ENCODE measurements at places on chromosomes 6 and 20.

GRCh38 chr20:63309261-63310071 lies 16.5 kb downstream of the COL20A1 start:
- no peak for DNase-seq

DNA sequence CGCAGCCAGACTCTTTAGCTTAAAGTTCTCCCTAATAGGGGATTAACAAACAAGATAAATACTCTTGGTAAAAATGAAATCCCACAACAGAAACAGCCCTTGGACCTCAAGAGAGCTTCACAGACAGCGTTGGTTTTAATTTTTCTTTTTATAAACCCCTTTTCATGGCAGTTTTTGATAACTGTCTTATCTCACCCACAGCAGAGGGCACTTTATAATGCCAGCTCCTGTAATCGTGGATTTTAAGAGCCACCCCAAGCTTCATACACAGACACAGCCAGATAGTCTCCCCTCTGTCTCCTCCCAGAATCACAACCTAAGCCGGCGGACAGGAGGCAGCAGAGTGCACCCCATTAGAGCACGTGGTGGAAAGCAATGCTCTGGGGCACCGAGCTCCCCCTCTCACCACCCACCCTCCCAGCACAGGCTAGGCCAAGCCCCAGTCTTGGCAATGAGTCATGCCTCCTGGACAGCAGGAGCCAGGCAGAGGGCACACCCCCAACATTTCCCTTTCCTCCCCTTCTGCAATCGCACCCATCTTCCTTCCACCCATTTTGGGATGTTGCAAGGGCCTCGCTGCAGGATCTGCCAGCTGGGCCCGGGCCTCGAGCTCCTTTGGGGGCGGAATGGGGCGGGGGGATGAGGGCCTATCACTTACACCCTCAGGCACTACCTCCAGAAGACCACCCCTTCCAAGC lies 2.4 kb downstream of the JAG1 start:
- peak; percentile 61 for DNase-seq

DNA sequence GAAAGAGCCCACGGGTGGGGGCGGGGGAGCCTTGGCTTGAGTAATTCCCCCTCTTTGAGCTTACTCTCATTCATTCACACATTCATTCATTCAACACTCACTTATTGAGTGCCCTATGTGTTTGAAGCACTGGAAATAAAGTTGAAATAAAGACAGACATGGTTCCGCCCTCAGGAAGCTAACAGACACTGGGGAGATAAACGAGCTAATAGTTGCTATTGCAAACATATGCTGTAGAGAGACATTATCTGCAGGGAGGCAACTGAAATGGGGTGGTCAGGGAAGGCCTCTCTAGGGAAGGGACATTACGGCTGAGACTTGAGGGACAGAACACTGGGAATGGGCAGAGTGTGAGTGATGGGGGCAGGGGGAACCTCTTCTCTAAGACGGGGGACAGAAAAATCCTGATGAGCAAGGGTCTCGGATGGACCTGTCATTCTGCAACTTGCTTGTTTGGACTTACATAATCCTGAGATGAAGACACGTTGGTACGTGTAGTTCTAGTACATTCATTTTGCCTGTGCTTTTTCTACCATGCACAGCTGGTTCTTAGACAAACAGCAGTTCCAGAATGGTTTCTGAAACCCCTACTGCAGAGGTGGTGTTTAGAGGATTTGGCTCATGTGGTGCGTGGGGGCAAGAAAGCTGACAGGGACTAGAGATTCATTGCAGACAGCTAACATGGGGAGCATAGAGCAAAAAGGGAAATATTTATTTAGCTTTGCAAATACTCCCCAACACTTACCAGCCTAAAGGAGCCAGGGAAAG lies 71.1 kb upstream of the BLCAP start:
- no peak for DNase-seq

- no peak for DNase-seq
These were observed 192.4 kb upstream of the MYLIP start for GRCh38 chr6:15936503-15936902.

DNA sequence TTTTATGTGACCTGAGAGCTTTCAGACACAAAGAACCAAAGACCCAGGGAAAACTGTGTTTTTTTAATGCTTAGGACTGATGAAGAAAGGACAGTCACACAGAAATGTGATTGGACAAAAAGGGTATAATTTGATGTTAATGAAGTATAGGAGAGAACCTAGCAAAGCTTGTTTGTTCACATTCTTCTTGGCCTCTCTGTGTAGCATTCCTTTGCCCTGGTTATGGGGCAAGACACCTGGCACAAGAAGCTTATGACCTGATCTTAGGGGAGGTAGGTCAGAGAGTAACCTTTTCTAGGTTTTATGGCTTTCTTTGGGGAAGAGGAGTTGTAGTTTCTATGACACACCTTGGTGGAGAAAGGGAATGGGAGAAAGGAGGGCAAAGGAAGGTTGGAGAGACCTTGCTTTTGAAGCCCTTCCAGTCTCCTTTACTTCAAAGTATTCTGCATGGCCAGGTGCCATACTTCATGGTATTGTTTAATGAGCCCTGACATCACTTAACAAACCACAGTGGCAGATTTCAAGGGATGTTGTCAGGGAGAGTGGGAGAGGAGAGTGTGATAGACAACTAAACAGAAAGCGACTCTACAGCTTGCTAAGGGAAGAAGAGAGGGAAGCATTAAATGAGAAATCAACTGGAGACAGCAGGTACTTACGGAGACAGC lies 701.8 kb upstream of the FLRT3 start:
- DNase-seq: no peak

DNA sequence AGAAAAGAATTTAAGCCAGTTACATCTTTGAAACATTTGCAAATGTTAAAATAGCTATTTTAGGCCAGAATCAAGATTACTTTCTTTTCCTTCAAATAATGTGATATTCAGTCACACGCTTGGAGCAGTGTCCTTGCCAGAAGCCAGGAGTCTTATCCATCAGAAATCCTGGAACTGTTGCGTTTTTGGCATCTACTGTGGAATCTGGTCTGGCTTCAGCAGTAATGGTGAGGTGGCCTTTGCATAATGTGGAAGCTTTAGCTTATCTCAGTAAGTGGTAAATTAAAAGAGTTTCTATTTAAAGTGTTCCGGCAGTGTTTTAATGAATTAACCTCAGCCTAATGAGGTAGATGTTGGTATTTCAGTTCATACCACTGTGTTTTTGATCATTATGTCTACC lies 97.6 kb downstream of the FIG4 start:
- no peak for DNase-seq

GRCh38 chr6:4242601-4243000 lies 107.2 kb upstream of the ECI2 start:
- no peak for DNase-seq

DNA sequence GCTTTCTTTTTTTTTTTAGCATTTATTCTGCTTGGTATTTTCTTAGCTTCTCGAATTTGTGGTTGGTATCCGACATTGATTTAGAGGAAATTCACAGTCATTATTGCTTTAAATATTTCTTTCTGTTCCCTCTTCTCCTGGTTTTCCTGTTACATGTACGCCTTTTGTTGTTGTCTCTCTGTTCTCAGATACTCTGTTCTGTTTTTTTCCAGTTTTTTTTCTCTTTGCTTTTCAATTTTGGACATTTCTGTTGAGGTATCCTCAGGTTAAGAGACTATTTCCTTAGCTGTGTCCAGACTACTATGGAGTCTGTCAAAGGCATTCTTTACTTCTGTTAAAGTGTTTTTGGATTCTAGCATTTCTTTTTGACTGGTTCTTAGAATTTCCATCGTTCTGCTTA lies 17.5 kb downstream of the STXBP5 start:
- no peak for DNase-seq

DNA sequence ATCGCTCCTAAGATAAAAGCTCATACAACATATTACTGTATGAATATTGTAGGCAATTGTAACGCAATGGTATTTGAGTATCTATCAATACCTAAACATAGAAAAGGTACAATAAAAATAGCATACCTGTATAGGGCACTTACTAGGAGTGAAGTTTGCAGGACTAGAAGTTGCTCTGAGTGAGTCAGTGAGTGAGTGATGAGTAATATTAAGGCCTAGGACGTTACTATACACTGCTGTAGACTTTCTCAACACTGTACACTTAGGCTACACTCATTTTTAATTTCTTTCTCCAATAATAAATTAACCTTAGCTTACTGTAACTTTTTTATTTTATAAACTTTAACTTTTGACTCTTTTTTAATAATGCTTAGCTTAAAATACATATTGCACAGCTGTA lies 546.9 kb downstream of the HACE1 start:
- DNase-seq: no peak

DNA sequence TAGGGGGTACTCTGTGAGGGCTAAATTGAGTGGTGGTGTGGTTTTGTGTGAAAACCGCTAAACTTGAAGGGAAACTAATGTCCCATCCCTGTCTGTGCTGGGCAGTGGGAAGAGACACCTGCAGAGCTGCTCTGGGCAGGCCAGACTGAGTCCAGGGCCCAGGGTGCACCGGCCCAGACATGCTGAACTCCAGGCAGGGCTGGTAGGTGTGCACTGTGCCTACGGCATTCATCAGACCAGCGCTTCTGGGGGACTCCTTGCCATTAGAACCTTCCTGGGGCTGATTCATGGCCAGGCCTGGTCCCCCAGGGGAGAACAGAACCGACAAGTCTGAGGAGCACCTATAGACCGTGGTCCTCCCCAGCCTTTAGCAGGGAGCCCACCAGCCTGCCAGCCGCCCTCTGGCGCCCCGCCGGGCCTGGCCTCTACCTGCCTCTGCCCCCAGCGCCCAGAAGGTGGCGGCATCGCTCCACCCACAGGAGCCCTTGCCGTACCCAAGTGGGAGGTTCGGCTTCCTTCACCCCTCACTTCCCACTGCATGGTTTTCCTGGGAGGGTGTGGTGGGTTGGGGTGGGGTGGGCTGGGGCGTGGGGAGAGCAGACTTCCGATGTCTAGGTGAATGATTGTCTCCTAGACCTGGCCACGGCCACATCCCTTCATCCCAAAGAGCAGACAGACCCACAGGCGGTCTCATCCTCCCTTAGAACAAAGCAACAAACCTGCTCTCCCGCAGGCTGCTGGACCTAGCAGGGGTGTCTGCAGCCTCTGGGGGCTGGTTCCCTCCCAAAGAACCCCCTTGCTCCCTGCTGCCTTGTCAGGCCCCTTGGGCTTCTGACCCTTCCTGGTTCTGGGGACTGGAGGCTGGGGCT lies 15.5 kb downstream of the CCDC167 start:
- peak; percentile 39 for DNase-seq

- no peak for DNase-seq
These were observed 19.9 kb downstream of the RALGAPA2 start for GRCh38 chr20:20692587-20692986.

Data from nucleus accumbens (tissue), 56 donors.